ENCODE measurements at places on chromosomes 3 and 15.

GRCh38 chr15:91471468-91471867 lies 371.4 kb downstream of the SV2B start:
- no peak for DNase-seq

DNA sequence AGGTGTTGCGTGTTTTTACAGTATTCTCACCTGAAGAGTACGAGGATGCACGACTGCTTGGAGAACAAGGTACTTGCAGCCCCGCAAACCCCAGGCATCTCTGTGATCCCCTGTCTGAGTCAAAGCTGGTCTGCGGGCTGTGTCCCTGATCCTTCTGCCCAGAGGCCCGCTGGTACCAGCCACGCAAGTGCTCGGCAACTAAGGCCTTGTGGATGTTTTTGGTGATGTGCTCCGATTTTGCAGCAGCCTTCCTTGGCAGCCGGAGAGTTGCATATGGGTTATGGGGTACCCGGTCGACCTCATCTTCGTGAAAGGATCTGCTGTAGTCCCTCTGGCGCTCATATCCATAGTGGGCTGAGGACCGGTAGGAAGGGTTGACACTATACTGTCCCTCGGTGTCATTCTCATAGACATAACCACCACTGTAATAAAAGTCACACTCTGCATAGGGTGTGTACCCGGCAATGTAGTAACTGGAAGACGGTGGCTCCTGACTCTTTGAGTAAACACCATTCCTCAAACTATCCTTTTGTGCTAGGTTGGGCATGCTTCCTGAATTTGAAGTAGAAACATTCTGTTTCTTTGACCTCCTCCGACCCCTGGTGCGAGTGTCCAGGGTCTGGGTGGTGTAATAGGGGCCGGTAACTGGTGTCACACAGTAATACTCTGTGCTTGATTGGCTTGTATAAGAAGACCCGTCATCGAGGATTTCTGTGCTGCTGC lies 58.6 kb upstream of the LMOD3 start:
- no peak for DNase-seq

- DNase-seq: no peak
Observed at GRCh38 chr3:105559856-105560255, 193.1 kb downstream of the ALCAM start.

- no peak for DNase-seq
Observed at GRCh38 chr3:24494618-24495325, at the start of gene THRB. Gene THRB, minus strand, starts transcription at chr3:24494850.

GRCh38 chr15:32953533-32953910 lies 235.7 kb downstream of the GREM1 start:
- DNase-seq: no peak

- DNase-seq: no peak
Observed at GRCh38 chr3:101603184-101603583, 29.2 kb downstream of the PCNP start.

Data from stimulated activated CD4-positive, alpha-beta T cell treated with anti-CD3 and anti-CD28 coated beads, Interleukin-4, amount 100 ng/mL, for 1 hour (primary cell).